ENCODE measurements at places on chromosomes 13 and 19.

DNA sequence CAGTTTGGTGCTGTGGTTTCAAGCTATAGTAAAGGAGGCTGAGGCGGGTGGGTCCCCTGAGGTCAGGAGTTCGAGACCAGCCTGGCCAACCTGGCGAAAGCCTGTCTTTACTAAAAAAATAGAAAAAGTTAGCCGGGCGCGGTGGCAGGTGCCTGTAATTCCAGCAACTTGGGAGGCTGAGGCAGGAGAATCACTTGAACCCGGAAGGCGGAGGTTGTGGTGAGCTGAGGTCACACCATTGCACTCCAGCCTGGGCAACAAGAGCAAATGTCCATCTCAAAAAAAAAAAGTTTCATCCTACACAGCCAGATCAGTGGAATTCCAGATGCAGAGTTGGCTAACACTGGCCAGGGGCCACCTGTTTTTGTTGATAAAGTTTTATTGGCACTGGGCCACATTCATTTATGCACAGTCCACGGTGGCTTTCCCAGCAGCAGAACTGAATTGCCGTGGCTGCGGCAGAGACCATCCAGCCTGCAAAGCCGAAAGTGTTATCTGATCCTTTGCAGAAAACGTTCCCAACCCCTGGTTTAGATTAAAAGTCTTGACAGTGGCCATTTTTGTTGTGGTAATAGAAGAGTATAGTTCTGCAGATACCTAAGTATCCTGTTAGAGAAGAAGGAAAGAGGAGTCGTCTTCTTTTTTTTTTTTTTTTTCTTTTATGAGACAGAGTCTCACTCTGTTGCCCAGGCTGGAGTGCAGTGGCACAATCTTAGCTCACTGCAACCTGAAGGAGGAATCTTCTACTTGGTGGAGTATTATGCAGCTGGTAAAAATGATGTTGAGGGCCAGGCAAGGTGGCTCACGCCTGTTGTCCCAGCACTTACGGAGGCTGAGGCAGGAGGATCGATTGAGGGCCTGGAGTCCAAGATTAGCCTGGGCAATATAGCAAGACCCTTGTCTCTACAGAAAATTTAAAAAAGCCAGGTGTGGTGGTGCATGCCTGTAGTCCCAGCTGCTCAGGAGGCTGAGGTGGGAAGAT, 8.7 kb downstream of the NCLN start:
- DNase-seq: no peak

DNA sequence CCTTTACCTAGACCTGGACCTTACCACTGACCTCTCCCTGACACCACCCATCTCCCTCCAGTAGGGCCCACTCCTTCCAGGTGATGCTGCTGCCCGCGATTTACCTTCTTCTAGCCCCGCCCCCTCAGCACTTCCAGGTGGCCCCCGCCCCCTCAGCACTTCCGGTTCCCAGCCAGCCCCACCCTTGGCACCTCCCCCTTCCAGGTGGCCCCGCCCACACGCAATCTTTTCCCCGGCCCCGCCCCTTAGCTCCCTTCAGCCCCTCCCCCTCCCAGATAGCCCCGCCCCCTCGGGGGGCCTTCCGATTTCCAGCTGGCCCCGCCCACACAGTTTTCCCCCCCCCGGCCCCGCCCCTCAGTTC, 586 bp downstream of the LIG1 start:
- peak; percentile 87 for DNase-seq

DNA sequence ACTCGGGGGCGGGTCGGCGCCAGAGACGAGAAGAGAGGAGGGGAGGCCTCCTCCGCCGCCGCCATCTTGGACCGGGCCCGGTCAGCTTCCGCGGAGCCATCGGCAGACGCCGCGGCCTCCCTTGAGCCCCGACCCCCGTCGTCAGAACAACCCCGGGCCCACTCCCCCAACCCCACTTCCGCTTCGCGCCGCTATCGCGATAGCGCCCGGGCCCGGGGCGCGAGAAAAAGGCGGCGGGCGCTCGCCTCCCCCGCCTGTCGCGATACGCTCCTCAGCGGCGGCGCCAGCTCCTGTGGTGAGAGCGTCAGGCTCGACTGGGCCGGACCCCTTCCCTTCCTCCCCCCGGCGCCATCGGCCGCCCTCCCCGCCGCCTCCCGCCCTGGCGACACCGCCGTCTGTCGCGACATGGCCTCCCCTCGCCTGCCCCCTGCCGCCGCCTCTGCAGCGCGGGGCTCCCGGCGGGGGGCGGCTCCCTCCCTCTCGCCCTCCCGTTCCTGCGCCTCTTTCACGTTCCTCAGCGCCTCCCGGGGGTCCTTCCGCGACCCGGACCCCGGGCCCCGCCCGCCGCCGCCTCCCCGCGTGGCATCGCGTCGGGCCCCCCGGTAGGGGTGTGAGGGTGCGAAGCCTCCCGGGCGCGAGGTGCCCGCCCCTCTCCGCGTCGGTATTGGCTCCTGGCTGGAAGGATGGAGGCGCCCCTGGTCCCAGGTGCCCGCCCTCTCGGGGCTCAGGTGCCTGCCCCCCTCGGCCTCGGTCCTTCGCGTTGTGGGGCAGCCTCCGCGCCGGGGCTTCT, at the start of gene CNOT3:
CNOT3 (plus strand) TSS at position 64 of the 790 bp plus-strand sequence. CDS start 5,217 bp downstream, outside the sequence.
- DNase-seq: peak; percentile 39

DNA sequence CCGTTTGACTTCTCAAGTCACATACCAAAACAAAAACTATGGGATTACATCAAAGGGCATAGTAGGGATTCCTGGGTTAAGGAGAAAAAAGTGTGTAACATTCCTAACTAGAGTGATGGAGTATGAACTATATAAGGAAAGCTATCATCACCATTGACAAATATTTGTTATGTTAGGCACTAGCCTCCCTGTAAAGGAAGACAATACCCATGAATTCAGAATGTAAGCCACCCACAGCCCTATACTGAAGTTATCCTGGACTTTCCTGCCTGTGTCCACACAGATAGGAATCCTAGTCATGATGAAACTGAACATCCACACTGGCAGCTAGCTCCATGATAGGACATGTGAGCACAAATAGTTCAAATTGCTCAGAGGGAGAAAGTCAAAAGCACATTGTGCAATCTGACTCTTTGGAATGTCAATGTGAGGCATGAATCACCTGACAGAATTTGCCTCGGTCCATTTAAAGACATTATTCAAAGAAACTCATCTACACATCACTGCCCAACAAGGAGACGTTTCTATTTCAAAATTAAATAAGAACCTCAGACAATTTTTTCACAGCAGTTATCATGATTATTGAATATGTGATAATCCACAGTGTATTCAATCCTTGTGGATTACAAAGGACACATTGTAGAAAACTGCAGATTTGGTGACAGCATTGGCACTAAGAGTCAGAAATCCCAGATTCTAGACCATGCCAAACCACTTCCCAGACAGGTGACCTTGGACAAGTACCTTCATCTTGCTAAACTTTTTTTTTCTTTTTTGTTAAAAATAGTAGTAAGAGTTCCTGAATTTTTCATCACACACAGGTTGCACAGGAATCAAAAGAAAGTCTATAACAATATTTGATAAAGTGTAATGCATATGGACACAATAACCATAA, 529.3 kb downstream of the IRS2 start:
- DNase-seq: no peak

- DNase-seq: no peak
Measured at GRCh38 chr19:32497391-32497790, 83.6 kb upstream of the PDCD5 start.

DNA sequence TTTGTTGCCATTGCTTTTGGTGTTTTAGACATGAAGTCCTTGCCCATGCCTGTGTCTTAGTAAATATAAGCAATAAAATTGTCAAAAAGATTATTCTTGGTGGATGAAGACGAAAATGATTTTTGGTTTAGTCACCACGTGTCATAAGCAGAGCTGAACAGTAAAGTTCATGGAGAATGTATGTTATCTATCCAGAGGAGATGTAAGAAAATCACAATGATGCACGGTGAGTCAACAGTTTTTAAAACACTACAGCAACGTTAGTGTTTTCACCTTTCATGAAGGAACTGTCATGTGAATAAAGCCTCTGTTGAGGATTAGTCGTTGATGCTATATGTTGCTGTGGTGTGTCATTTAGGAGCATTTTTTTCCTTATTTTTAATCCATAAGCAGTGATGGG, 137.6 kb downstream of the GPC6 start:
- DNase-seq: no peak

DNA sequence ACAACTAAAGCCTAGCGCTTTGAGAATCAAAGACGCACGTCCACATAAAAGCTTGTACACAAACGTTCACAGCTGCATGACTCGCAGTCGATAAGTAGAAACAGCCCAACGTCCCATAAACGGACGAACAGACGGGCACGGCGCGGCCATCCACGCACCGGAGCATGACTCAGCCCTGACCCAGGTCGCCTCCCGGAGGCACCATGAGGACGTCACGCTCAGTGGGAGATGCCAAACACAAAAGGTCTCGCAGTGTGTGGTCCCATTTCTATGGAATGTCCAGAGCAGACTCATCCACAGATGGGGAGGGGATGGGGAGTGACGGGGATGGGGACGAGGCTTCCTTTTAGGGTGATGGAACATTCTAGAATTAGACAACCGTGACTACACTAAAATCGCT, 9.4 kb downstream of the POLRMT start:
- DNase-seq: no peak

DNA sequence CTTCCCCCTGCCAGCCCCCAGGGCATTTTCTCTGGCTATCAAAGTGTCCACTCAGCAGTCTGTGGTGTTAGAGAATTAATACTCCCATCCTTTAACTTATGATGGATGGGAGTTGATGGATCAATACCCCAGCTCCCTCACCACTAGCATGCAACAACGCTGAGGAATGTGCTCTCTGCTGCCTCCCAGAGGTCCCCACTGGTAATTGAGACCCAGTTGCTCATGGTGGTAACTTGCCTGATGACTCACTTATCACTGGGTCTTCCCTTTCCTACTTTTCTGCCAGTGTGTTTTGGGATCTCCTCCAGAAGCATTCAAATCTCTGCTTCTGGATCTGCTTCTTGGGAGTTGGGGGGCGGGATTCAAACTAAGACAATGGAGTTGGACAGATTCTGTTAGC, 20.3 kb upstream of the CACNA1A start:
- DNase-seq: peak; percentile 4

DNA sequence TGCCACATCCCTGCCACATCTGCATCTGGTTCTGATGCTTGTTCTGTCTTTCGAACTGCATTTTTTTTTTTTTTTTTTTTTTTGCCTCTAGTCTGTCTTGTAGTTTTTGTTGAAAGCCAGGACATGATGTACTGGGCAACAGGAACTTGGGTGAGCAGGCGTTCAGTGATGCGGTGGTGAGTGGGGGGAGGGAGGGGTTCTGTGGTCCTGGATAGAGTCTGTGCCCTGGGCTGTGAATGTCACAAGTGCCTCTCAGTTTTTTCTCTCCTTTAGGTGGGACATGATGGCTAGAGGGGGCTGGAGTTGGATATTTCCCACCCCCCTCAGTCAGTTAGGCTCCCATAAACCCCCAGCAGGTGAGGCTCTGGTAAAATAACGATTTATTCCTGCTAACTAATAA, 3.5 kb downstream of the CEACAM4 start:
- DNase-seq: no peak

GRCh38 chr19:5700455-5701092, 10.5 kb downstream of the RPL36 start:
- no peak for DNase-seq

GRCh38 chr13:39538816-39539790, 63.9 kb downstream of the LHFPL6 start:
- DNase-seq: no peak

DNA sequence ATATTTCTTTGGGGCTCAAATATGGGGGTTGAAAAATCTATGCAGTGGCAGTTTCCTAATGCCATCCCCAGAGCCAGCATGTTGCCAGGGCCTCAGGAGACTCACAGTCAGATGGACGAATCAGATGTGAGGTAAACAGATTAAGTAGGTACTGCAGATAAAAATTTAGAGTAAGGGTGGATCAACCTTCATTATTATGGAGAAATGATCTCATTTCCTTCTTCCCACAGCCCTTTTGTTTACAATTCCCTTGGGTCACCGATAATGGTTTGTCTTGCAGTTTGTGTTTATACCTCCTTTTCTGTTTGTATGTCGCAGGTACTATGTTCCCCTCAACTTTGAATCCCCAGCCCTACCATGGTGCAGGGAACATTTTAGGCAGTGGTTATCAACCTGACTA, 20.0 kb downstream of the DIAPH3 start:
- no peak for DNase-seq

GRCh38 chr19:377801-378581, 31.0 kb downstream of the C2CD4C start:
- DNase-seq: no peak

GRCh38 chr19:37966662-37967231, 59.7 kb downstream of the SIPA1L3 start:
- DNase-seq: no peak

DNA sequence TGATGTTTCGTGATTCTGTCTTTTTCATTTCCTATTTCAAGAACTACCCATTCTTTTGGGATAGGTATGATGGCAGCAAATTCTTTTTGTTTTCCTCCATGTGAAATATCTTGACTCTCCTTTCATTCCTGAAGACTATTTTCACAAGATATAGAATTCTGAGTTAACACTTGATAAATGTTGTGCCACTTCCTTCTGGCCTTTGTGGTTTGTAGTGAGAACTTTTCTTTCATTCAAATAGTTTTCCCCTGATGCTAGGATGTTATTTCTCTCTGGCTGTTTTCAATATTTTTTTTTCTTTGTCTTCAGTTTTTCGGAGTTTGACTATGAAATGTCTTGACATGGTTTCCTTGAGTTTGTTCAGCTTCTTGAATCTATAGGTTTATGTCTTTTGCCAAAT, 8.3 kb upstream of the TUBGCP3 start:
- no peak for DNase-seq

GRCh38 chr13:26513931-26514330, 43.6 kb upstream of the WASF3 start:
- no peak for DNase-seq

- peak; percentile 74 for DNase-seq
Measured at GRCh38 chr13:113209759-113210421, 477 bp downstream of the CUL4A start.

- no peak for DNase-seq
Measured at GRCh38 chr13:51628059-51628852, 44.0 kb downstream of the WDFY2 start.

GRCh38 chr13:49303533-49304252, 56.0 kb downstream of the CDADC1 start:
- DNase-seq: no peak

DNA sequence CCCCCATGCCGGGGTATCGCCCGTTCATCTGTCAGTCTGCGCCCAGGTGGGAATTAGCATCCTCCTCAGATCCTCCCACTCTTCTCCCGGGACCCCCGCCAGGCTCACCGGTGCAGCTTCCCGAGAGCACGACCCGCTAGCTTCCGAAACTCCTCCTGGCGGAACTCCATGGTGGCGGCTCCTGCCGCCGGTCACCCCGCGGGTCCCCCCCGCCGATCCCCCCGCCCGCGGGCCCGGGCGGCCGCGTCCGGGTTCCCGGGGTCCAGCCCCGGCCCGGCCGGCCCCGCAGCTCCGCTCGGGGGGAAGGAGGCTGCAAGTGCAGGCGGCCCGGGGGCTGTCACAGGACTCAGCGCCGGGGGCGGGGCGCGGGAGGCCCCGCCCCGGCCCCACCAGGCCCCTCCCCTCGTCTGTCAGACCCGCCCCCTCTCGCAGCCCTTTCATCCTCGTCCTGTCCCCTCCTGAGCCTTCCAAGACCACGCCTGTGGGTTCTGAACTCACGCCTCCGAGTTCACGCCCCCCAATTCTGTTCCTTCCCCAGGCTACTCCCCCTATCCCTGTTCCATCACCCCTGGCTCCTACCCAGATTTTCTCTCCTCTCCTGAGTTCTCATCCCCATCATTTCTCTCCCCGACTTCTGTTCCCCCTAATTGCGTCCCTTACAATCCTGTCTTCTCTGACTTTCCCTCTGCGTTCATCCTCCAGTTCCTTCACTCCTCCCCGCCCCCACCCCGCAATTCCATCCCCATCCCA, at the start of gene SLC17A7:
SLC17A7 (minus strand) TSS at position 318 of the 750 bp plus-strand sequence; CDS start at position 170, 148 bp downstream.
- DNase-seq: peak; percentile 49

GRCh38 chr13:45040173-45040572, 50.8 kb downstream of the GPALPP1 start:
- DNase-seq: no peak

Data from activated naive CD4-positive, alpha-beta T cell treated with Interleukin-2 at 50 U/mL for 16 hours (primary cell).